Activated CD4-positive, alpha-beta memory T cell treated with anti-CD3 and anti-CD28 coated beads for 36 hours (primary cell): ENCODE measurements at places on chromosomes 4 and X.

- no peak for DNase-seq
These were observed 155.1 kb downstream of the SHROOM3 start for GRCh38 chr4:76589872-76590797.

GRCh38 chrX:53421125-53421524, 1.3 kb downstream of the SMC1A start:
- DNase-seq, result no peak

- DNase-seq, result no peak
These were observed 292.5 kb upstream of the DCAF8L1 start for GRCh38 chrX:28273736-28274135.

DNA sequence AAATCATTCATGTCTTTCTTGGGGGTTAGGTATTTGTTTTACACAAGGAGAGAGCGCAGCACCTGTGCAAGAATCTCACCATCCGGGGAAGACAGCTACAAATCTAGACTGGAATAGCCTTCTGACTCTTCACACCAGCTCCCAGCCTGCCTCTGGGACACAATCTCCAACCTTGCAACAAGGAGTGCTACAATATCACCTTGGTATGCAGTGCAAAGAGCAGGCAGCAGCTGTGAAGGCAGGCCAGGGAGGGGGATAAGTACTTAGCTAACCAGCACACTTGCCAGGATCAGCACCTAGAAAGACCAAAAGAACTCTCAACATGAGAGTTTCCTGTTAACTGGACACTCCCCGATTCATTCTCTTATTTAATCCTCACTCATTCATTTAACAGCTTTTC, 235.3 kb downstream of the AR start:
- no peak for DNase-seq

GRCh38 chr4:94127707-94128328, 79.8 kb upstream of the SMARCAD1 start:
- no peak for DNase-seq

GRCh38 chr4:77921701-77922100, 59.1 kb downstream of the MRPL1 start:
- DNase-seq, result no peak

- peak; percentile 56 for DNase-seq
These were observed 16.1 kb upstream of the USO1 start for GRCh38 chr4:75708218-75708691.

GRCh38 chr4:83440148-83440814, 15.3 kb downstream of the HELQ start:
- no peak for DNase-seq

- no peak for DNase-seq
These were observed 510.3 kb downstream of the TECRL start for GRCh38 chr4:63898961-63899360.

- no peak for DNase-seq
These were observed 4.0 kb upstream of the PCDH7 start for GRCh38 chr4:30716158-30716557.

- no peak for DNase-seq
These were observed 11.5 kb downstream of the LIAS start for GRCh38 chr4:39470402-39470801.

DNA sequence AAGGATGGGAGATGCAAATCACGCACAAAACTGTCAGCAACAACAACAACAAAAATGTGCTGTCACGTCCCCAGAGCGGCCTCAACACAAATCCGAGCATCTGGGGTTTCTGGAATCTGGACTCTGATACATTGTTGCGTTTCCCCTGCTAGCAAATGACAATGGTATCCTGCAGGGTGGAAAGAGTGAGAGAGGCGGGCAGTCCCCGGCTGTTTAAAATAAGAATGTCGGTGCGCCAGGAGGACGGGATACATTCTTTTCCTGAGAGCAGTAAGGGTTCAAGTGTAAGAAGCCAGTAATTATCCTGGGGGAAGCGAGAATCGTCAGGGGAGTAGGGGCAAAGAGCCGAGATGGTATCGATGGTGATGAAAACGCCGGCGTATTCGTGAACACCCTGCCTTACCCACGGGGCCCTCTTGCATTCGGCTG, 310.2 kb downstream of the ASMT start:
- DNase-seq, result no peak

DNA sequence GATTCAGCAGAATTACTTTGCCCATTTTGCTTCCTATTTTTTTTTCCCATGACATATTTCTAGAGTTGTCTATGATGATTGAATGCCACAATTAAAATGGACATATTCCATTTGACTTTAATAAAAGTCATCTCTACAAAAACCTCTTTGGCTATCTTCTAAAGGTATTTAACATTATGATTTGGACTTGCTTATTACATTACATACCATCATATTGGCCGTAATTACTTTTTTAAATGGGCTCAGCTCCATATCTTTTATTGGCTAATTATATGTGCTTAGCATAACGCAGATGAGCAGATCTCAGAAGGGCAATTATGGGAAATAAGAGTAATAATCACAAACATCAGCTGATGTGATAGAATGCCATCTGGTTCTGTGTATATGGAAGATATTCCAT, 4.5 kb upstream of the LNX1 start:
- no peak for DNase-seq

DNA sequence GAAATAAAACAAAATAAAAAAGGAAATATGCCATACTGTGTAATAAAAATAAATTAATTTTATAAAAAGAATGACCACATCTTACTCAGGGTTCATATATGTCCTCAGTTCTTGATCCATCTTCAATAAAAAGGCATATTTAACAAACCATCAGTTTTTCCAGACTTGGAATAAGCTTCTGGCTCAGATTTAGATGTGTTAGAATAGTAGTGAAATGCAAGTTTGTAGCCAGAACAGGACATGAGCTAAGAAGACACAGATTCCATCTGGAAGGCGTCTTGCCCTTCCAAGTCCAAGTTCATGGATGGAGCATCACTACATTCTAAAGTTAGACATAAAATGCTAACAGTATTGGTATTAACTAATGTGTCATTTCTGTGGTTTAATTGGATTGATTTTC, 10.3 kb upstream of the LSM6 start:
- DNase-seq, result no peak

DNA sequence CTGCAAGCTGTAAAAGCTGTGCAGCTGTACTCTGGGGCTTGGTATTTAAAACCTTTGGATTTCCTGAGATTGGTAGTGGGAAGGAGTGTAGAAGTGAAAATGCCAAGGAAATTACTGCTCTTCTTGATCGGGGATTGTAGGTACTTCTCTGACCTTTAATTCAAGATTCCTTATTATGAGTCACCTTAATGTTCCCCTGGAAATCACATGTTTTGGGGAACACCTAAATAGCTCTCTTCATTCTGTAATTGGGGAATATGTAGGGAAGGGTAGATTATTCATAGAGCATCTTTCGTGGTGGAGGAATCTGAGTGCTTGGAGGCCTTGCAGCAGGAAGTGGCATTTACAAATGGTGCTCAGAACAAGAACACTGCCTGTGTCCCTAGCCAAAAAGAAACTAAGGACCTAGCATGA, 137.8 kb downstream of the UCHL1 start:
- no peak for DNase-seq

- no peak for DNase-seq
These were observed 6.7 kb upstream of the FAM9C start for GRCh38 chrX:13051167-13051528.

- no peak for DNase-seq
These were observed 1.6 kb downstream of the HTRA3 start for GRCh38 chr4:8270912-8271815.

DNA sequence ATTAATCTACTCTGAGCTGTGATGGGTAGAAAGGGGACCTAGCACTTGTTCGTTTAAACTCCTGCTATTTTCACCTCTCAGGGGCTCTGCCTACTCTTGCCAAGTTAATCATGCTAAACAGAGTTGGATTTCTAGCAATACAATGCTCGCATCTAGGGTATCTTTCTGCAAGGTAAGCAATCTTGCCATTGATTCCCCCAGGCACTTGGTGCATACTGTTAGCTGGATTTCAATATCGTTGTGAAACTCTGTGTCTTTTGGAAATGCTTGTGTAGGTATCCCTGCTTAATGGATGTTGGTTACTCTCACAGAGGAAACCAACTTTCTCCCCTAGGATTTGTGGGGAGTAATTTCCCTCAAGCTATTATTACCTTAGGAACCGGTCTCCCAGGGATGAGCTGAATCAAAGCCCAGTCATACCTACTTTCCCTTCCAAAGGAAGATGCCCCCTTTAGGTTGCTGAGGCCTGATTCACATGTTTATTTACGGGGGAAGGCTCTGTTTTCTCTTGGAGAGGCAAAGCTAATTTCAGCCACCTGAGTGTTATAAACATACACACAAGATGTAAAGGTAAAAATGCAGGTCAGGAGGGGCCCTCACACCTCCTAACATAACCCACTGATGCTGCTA, 366.8 kb downstream of the FBXW7 start:
- DNase-seq, result no peak

DNA sequence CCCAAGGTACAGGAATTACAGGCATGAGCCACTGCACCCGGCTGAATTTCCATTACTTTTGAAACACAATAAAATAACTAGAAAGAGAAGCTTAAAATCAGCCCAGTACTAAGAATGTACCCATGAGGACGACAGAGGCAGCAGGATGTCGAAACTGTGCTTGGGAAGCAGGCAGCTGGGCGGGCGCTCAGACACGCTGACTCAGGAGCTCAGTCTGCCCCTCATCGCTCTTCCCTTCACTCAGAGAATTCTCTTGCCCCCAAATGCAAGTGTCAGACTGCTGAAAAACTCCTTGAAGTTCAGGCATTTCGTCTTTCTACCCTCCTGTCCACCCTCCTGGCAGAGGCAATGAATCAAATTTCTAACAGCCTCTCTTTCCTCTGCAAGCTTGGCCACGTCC, 41.0 kb upstream of the CDKN2AIP start:
- no peak for DNase-seq
